ENCODE measurements at places on chromosomes 1 and 21.

DNA sequence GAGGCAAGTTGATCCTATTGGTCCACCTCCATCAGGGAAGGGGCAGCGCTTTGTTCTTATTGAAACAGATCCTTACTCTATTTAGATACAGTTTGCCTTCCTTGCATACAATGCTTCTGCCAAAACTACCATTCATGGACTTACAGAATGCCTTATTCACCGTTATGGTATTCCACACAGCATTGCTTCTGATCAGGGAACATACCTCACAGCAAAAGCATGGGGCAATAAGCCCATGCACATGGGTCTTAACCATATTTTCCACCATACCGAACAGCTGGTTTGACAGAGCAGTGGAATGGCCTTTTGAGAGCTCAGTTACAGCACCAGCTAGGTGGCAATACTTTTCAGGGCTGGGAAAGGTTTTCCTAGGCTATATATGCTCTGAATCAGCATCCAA lies 544.8 kb upstream of the ADGRL4 start:
- no peak for DNase-seq

DNA sequence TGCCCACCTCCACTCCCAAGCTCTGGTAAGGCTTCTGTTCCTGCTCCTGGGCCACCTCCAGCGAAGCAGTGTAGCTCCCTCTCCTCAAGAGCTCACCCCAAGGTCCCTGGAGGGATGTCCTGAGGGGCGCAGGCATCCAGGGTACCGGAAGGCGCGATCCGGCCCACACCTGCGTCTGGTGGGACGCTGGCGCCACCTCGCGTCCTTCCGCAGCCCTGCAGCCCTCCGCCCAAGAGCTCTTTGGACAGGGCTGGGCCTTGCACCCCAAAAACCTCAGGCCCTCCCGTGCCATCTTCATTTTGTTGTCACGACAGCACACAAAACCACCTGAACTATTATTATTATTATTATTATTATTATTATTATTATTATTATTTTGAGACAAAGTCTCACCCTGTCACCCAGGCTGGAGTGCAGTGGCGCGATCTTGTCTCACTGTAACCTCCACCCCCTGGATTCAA lies 49.2 kb upstream of the PAX7 start:
- peak; percentile 19 for DNase-seq

- DNase-seq: no peak
Measured at GRCh38 chr1:201538612-201539551, at the start of gene NAV1. Gene NAV1, plus strand, starts transcription at chr1:201539127. Its CDS starts 83,758 bp downstream, at chr1:201622885.

- DNase-seq: no peak
Measured at GRCh38 chr1:226675715-226676357, 63.2 kb downstream of the ITPKB start.

GRCh38 chr1:61260171-61260570 lies 177.8 kb downstream of the NFIA start:
- DNase-seq: no peak

- DNase-seq: no peak
Measured at GRCh38 chr1:159970932-159971342, 16.9 kb upstream of the SLAMF9 start.

DNA sequence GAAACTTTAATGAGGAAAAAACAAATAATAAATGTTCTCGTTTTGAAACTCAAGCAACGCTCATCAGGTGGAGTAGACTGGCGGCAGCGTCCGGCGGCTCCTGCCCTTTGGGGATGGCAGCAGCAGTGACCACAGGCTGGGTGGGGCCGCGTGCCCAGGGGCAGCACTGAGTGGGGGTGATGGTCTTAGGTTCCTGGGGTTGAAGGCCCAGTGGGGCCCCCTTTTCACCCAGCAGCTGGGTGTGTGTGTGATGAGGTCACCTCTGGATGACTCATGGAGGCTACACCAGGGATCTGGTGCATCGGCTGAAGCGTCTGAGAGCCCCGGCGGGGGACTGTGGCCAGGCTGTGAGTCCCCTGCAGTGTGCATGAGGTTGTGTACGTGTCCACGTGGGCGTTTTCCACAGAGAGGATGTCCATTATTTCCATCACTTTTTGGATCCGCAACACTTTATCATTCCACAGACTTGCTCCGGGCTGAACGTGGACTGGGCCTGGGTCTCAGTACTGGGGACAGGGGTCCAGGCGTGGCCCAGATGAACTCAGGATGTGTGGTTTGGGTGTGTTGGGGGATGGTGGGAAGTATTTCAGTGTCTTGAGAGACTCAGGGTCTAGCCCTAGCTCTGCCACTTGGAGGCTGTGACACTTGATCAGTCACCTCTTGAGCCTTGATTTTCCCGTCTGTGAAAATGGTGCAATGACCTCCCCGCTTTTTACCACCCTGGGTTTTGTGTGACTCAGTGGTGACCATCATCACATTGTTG lies 25.6 kb downstream of the LDLRAP1 start:
- no peak for DNase-seq

- DNase-seq: no peak
Measured at GRCh38 chr21:42594616-42595282, 58.7 kb upstream of the PDE9A start.
